ENCODE measurements at places on chromosomes 3 and 15.

- no peak for DNase-seq
These were observed 7.4 kb downstream of the GLB1 start for GRCh38 chr3:33089515-33089914.

DNA sequence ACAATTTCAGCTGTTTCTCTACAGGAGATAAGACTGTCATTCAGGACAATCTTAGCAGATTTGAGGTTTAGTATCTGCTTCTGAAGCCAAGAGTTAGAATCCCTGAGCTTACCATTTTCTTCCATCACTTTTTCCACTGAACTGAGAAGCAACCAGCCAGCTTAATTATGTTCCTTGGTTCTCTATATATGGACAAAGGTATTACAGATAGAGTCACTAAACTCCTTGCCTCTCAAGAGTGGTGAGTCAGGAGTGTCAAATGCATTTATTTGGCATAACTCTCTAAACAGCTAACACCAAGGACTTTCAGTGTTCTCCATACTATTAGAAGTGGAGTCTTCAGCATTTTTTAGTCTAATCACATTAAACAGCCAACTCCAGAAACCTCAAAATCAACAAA is 239.3 kb downstream of the ALCAM start:
- DNase-seq = no peak

DNA sequence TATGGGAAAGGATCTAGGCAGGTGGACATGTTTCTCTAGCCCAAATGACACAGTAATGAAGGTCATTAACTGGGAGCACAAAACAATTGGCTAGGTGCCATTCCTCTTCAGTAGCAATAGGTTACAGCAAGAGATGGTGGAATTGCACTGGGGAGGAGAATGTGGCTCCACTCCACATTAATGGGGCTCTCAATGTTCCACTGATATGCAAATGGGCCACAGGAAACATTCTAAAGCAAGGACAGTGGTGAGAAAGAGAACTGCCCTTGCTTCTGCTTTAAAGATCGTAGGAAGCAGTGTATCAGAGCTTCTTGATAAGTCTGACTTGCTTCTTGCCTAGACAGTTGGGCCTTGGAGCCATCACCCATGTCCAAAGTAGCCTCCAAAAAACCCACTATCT is 271.4 kb upstream of the PPP2R3A start:
- no peak for DNase-seq

GRCh38 chr3:37668818-37669610 is 192.7 kb upstream of the CTDSPL start:
- DNase-seq = no peak

GRCh38 chr15:57655809-57656208 is 50.7 kb upstream of the POLR2M start:
- no peak for DNase-seq

GRCh38 chr3:25854214-25854613 is 64.3 kb downstream of the OXSM start:
- DNase-seq = no peak

GRCh38 chr3:124986192-124987143 is 51.9 kb upstream of the MUC13 start:
- DNase-seq = no peak

DNA sequence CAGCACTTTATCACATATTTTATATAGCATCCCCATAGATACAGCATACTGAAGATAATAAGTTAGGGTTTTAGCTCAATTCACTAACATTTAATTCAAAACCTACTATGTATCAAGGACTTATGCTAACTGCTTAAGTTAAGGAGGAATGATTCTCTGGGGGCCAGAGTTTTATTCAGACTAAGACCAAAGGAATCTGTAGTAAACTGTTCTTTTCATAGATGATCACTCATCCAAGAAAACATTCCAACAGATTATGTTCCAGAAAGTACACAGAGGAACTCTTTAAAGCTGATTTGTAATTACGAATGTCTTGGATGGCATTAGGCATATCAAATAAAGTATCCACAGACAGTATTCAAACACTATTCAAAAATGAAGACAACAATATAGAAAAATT is 226.4 kb downstream of the SCAPER start:
- DNase-seq = no peak

GRCh38 chr15:100384108-100384410 is 42.3 kb upstream of the ADAMTS17 start:
- DNase-seq = no peak

DNA sequence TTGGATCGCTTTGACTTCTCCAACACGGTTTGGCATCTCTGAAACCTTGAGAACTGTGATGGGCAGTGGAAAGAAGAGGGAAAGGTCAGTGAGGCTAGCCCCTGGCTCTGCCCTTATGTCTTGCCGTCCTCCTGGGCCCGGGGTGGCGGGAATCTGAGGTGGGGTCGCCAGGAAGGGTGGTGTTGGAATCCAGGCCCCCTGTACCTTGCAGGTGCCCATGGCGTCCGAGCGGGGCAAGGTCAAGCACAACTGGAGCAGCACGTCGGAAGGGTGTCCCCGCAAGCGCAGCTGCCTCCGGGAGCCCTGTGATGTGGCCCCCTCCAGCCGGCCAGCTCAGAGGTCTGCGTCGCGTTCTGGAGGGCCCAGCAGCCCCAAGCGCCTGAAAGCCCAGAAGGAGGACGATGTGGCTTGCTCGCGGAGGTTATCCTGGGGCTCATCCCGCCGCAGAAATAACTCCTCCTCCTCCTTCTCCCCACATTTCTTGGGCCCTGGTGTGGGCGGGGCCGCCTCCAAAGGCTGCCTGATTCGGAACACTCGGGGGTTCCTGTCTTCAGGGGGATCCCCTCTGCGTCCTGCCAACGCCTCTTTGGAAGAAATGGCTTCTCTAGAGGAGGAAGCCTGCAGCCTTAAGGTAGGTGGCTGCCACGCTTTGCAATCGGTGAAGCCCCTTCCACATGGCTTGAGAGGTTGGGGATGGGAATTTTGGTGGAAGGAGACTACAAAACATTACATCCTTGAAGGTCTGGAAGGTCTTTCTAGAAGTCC is 907 bp downstream of the TATDN2 start:
- peak; percentile 23 for DNase-seq

DNA sequence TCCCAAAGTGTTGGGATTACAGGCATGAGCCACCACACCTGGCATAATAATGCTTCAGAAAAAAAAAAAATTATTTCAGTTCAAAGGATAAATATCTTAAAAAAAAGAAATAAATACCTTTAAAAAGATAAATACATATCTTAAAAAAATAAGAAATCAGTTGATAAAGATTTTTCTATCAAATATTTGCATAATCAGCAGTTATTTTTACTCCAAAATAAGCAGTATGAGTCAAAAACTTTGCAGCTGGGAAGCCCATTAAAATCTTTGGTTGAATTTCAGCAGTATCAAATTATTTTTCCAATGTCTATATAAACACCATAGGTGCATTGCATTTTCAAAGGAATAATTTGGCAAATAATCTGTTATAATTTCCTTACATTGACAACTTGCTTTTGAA is 202.5 kb downstream of the KBTBD8 start:
- DNase-seq = no peak

DNA sequence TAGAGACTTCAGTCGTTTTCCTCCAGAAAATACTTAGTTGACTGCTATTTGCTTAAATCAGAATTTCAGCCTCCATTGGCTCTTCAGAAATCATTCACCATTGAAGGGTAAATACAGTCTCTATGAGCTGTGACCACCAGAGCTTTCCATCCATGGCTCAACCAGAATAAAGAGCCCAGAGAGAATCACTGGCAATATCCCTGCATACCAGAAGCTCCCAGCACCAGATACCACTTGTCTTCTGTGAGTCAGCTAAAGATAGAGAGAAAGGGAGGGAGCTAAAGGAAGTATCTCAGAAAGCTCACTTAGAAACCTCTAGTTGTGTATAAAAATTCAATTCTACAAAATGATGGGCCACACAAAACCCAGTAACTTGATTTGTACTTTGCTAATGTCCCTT is 115.2 kb upstream of the TMCO5A start:
- no peak for DNase-seq

- DNase-seq = no peak
These were observed 321.4 kb upstream of the NECTIN3 start for GRCh38 chr3:110750201-110750600.

DNA sequence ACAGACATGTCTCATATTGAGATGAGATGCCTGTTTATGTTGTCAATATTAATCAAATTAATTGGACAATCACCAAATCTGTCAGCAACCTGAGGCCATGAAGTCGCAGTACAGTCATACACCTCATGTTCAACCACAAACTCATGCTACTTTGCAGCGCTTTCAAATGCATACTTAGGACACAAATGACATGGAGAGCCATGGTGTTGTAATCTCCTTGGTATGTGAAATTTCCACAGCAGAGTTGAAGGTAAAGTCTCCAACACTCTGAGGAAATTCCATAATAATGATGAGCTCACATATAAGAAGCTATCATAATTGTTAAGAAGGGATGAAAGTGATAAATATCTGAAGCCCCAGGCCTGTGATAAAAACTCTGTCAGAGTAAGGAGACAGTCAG is 873.9 kb downstream of the MCTP2 start:
- DNase-seq = no peak

DNA sequence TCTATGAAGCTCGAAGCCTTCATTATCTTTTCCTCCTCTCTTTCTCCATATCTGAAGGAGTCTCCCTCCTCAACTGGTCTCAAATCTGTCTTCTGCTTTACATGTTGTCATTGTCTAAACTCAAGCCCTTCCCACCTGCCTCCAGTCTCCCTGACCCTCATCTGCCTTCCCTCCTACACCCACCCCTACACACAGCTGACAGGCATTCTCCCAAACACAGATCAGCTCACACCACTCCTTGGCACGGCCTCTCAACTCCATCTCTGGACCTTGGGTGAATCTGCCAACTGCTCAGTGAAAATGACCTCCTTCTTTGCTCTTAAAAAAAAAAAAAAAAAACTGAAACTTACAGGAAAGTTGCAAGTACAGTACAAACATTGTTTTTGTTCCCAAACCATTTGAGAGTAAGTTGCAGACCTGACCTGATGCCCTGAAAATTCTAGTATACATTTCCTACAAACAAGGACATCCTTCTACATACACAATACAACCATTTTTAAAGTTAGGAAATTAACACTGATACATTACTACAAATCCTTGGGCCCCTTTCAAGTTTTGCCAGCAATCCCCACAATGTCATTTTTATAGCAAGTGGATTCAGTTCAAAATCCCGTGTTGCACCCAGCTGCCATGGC is 49.4 kb upstream of the UBE2E1 start:
- DNase-seq = no peak

DNA sequence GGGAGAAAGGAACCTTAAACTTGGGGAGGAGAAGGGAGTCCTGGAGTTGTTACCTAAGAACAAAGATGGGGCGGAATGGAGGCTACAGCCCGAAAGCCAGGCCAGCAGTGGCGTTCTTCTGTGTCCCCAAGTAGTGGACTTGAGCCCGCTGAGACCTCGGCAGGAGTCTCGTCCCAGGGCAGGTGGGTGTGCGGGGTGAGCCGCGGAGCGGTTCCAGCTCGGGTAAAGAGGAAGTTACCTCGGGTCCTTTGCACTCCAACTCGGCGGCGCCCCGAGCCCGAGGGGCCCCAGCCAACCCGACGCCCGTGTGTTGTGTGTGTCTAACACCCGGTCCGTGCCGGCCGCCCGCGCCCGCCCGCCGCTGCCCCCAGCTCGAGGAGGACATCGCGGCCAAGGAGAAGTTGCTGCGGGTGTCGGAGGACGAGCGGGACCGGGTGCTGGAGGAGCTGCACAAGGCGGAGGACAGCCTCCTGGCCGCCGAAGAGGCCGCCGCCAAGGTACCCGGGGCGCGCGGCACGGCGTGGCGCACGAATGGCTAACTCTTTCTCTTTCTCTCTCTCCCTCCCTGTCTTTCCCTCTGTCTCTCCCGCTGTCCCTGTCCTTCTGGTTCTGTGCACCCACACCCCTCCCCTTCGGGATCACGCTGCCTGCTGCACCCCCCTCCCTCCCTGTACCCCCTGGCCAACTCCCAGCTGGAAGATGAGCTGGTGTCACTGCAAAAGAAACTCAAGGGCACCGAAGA is 959 bp downstream of the TPM1 start:
- no peak for DNase-seq

DNA sequence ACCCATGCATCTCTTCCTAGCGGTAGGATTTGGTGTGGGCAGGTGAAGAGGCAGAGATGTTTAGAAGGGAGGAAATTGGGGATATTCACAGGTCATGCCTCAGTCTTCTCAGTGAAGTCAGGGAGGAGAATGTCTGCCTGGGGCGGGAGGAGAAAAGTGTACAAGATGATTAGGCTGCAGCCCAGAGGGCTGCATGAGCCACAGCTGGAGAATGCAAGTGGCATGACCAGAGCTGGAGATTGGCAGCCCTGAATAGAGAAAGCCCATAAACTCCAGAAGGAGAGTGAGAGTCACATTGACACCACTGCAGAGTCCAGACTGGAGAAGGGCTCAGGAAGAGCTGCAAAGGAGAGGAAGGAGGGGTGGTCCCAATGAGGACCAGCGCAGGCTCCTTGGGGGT is 22.6 kb downstream of the PDHB start:
- no peak for DNase-seq

DNA sequence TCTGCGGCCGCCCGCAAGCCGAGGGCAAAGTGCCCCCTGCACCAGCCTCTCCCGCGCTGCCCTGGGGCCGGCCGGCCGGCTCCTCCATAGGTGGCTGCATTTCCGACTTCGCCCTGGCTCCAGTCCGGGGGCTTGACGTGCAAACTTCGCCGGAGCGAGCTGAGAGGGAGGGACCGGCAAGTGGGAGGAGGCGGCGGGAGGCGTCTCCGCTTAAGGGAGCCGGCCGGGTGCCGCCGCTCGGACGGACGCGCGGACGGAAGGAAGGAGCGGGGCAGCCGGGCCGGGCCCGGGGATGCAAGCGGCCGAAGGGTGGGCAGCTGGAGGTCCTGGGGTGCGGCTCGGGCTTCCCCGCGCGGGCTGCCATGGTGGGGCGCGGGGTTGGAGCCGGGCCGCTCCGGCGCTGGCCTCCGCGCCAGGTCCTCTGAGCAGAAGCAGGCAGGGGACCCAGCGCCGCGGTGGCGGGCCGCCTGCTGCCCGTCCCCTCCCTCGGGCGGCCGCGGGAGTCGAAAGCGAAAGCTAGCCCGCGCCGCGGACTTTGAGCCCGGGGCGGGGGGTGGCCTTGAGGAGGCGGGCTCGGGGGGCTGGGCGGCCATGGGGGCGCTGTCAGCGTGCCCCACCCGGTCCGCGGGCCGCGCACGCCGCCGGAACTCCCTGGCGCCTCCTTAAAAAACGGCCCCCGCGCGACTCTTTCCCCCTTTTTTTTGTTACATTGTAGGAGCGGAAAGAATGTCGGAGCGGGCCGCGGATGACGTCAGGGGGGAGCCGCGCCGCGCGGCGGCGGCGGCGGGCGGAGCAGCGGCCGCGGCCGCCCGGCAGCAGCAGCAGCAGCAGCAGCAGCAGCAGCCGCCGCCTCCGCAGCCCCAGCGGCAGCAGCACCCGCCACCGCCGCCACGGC is at the start of gene SCAANT1:
Gene SCAANT1 (minus strand): TSS at position 511 of the 895 bp plus-strand sequence.
- DNase-seq = peak; percentile 79

- DNase-seq = no peak
These were observed 553.8 kb upstream of the SGO1 start for GRCh38 chr3:20739814-20740213.

GRCh38 chr15:80179025-80179759 is 26.4 kb downstream of the FAH start:
- DNase-seq = no peak

- no peak for DNase-seq
These were observed 60.9 kb downstream of the RPLP1 start for GRCh38 chr15:69513450-69513960.

- no peak for DNase-seq
These were observed at the start of gene UPK1B for GRCh38 chr3:119173325-119173724. TSS of gene UPK1B (plus strand) at chr3:119173598. CDS start at chr3:119186742, 13,144 bp downstream.
